ENCODE measurements at places on chromosomes 7 and 10.

DNA sequence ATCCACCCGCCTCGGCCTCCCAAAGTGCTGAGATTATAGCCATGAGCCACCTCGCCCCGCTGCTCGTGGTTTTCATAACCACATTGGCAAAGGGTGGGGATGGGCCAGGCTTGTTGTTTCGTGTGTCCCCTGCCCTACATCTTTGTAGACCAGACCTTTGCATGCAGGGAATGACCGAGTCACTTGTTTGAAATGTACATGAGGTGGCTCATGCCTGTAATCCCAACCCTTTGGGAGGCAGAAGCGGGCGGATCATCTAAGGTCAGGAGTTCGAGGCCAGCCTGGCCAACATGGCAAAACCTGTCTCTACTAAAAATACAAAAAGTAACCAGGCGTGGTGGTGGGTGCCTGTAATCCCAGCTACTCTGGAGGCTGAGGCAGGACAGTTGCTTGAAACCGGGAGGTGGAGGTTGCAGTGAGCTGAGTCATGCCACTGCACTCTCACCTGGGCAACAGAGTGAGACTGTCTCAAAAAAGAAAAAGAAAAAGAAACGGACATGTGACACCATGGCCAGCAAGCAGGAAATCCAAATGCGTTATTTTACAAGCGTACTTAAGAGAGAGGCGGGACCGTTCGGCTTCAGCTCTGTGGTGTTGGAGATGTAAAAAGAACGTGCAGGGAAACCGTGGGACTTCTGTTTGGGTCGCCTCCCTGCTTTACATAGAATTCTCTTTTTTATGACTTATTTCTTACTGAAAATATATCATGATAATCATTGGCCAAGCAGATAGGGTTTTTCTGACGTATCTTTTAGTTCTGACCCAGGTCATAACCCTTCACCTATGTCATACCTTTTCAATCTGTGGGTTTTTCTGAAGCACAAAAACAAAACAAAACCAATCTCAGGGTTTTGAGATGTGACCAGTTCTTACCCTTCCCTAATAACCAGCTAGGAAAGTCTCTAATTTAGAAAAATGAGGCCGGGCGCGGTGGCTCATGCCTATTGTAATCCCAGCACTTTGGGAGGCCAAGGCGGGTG lies 45.1 kb downstream of the WIPI2 start:
- no peak for DNase-seq

GRCh38 chr7:69782917-69783684 lies 184.8 kb downstream of the AUTS2 start:
- DNase-seq: no peak

GRCh38 chr10:43322331-43322730 lies 49.1 kb upstream of the FXYD4 start:
- DNase-seq: no peak

DNA sequence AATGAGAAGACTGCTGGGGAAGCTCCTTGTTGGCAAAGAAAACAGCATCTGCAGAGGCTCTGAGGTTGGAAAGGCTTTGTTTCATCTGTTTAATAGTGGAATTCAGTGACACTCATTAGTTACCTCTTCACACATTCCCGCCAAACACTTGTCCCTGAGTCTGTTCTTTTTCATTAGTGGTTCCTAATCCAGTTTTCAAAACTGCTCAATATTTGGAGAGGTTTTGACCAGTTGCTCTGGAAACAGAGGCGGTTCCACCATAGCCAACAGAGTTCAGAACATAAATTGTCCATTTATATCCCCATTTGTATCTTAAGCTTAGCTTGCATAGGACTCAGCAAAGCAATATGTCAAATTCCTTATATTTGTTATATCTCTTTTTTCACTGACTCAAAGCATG lies 754.6 kb downstream of the AUTS2 start:
- no peak for DNase-seq

- DNase-seq: no peak
Observed at GRCh38 chr7:156038345-156038744, 226.1 kb upstream of the SHH start.

GRCh38 chr7:140333223-140333622 lies 65.1 kb downstream of the SLC37A3 start:
- DNase-seq: no peak

- DNase-seq: peak; percentile 65
Observed at GRCh38 chr10:24951201-24952142, 934 bp downstream of the PRTFDC1 start.

DNA sequence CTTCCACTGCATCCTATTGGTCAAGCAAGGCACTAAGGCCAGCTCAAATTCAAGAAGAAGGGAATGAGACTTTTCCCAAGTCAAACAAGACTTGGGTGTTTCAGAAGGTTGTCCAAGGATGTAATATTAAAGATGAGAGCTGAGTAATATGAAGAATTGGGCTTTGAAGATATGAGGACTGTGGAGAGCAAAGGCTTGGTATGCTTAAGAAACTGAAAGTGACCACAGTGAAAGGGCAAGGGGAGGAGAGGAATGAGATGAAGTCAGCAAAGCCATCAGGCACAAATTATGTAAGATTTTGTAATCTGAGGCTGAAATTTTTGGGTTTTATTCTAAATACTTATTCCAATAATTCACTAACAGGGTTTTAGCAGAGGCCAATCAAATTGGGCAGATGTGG lies 38.6 kb upstream of the NPY start:
- no peak for DNase-seq

DNA sequence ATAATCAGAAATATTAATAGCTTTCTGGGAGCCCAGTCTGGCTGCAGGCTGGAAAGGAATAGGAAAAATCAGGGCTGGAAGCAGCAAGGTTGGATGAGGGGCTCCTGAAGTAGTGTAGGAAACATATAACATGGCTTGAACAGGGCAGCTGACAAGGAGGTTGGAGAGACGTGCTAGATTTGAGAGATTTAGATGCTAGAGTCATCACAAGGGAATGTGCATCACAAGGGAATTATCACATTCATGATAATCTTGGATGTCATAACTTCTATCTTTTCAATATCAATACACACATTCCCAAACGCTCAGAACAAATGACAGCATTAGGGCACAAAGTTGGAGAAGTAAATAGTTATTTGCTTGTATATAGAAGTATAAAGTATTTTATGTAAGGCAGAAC lies 120.9 kb upstream of the EGFR start:
- DNase-seq: no peak

- DNase-seq: no peak
Observed at GRCh38 chr10:33638374-33638773, 303.9 kb upstream of the NRP1 start.

DNA sequence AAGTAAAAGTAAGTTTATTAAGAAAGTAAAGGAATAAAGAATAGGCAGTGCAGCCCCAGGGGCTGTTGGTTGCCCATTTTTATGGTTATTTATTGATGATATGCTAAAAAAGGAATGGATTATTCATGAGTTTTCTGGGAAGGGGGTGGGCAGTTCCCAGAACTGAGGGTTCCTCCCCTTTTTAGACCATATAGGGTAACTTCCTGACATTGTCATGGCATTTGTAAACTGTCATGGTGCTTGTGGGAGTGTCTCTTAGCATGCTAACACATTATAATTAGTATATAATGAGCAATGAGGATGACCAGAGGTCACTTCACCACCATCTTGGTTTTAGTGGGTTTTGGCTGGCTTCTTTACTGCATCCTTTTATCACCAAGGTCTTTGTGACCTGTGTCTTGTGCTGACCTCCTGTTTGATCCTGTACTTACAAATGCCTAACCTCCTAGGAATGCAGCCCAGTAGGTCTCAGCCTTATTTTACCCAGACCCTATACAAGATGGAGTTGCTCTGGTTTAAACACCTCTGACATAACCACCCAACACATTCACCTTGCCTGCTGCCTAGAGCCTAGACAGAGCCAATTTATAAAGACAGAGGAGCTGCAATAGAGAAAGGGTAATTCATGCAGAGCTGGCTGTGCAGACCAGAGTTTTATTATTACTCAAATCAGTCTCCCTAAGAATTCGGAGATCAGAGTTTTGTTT lies 10.9 kb upstream of the ERCC6 start:
- DNase-seq: no peak

GRCh38 chr10:121494296-121494695 lies 103.9 kb downstream of the FGFR2 start:
- DNase-seq: no peak

GRCh38 chr10:29501692-29502091 lies 133.1 kb downstream of the SVIL start:
- DNase-seq: no peak

- DNase-seq: no peak
Observed at GRCh38 chr10:68302871-68303270, 29.0 kb upstream of the HNRNPH3 start.

GRCh38 chr10:86290933-86291615 lies 75.5 kb downstream of the GRID1 start:
- peak; percentile 21 for DNase-seq

DNA sequence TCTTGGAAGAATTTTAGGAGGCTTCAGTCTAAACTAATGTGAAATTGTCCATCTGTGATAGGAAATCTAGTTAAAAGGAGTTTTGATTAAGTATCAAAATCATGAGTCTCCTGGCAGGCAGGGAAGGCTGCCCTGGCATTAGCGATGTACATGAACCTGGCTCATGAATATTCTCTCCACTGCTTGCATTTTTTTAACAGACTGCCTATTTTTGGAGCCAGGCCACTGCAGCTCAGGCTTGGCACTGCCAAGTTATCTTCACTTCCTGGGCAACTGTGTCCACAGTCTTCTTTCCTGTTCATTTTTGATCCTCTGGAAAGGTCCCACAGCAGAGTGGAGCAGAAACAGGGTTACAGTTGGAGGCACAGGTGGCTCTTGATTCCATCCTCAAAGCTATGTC lies 7.0 kb downstream of the GPR26 start:
- DNase-seq: no peak

All from ecto neural progenitor cell (in vitro differentiated cells).